CD4-positive, CD25-positive, alpha-beta regulatory T cell (primary cell): ENCODE measurements at places on chromosomes 3 and 15. TPM values are rescaled to one million over a fixed set of nuclear protein-coding genes. Genes with fewer than 3 reads are reported as not detected.

Gene SYNPR
- not detected for total RNA-seq

DNA sequence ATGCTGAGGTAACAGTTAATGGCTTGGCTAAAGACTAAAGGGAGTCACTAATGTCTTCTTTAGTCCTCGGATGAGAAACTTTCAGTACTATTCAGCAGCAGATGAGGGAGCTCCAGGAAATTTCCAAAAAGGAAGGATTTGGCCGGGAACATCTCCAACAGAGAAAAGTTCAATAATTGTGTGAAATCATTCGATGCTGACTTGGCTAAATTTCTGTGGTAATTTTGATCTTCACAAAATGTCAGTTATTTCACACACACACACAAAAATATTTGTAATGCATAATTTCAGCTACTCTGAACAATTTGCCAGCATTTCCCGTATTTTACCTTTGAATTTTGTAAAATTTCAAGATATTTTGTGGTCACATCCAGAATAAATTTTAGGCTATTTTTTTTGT is 462.8 kb upstream of the MDFIC2 start:
- no peak for DNase-seq

GRCh38 chr3:149480326-149481017 is 6.0 kb downstream of the TM4SF4 start:
- DNase-seq: no peak

DNA sequence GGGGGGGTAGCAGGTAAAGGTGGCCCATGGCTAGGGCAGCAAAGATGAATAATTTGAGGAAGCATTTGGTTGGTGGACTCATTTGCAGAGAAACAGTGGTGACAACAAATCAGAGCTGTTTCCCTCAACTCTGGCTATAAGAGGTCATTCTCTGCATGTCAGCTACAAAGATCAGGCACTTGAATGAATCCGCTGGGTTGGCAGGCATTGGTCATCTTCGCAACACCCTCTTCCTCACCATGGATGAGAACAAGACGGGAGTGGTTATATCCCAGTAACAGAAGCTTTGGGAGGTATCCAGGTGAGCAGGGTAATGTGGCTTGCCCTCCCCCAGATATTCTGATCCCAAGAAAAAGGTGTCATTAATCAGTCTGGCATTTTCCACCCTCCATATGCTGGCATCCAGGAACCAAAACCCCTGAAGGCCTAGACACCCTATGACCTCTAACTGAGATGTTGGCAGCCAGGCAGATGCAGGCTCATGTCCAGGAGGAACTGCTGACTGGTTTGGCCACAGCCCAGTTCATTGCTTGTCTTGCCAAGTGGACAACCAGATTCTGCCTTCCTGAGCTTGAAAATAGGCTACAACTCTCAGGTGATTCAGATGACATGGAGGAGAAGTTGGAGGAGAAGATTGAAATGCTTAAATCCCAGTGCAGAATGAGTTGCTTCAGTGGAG is 108.9 kb upstream of the TRIM42 start:
- DNase-seq: no peak

- no peak for DNase-seq
Measured at GRCh38 chr3:48084929-48085328, 68.7 kb upstream of the MAP4 start.

DNA sequence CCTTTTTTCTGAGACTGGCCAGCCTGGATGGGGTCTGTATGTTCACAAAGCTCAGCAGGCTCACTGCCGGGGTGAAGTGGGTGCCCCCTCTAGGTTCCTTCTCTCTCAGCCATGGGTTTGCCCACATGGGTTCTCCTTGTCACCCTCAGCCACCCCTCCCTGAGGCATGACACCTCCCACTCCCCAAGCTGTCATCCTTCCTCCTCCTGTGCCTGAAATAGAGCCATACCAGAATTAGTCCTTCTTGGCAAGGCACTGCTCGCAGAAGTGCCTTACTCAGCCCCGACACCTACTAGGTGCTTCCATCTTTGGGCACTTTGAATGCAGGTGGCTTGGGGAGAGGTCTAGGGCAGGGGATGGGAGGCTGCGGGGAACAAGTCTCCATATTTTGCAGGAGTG is 62.9 kb upstream of the SEC13 start:
- no peak for DNase-seq

DNA sequence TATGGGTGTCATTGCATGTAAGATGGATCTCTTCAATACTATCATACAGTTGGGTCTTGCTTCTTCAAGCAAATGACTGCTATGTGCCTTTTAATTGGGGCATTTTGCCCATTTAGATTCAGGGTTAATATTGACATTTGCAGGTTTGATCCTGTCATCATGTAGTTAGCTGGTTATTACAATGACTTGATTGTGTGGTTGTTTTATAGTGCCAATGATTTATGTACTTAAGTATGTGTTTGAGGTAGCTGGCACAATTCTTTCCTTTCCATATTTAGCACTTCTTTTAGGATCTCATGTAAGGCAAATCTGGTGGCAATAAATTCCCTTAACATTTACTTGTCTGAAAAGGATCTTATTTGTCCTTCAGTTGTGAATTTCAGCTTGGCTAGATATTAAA is 267.5 kb downstream of the VGLL3 start:
- DNase-seq: no peak

DNA sequence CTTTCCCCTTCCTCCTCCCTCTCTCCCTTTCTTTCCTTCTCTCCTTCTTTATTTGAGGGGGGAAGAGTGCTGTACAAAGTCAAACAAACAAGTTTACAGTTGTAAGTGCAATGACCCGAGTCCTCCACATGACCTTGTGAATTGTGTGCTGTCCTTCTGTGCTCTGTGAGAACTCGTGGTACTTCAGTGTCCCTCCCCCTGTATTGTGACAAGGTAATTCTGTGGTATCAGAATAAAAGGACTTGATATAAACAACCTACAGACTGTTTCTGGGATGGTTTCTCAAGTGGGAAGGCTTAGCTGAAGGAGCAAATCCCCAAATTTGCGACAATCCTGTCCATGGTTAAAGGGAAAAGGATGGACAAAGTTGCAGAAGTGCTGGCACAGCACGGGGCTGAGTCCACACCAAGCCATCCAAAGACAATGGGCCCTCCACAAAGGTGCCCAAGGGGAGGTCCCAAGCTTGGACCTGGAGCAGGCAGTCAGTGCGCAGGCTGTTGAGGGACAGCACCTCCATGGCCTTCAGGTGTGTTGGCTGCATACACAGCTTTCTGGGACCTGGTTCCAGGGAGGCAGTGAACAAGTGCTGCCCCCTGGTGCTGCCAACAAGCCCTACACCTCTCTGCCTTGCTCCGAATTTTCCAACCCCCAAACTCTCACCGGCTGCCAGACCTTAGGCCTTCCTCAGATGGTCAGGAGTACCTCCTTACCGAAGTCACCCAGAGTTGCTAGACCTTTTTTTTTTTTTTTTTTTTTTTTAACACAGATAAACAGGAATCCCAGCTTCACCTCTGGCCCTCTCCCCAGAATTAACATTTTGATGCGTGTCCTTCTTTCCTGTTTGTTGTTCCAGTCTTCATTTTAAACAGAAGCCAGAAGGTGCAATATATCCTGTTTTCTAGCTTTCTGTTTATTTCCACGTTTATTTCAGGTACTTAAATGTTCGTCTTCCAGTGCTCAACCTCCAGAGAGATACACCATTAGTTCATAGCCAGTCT is 2.6 kb upstream of the APEH start:
- peak; percentile 53 for DNase-seq

- DNase-seq: no peak
Measured at GRCh38 chr3:38541806-38542205, 45.7 kb downstream of the EXOG start.

DNA sequence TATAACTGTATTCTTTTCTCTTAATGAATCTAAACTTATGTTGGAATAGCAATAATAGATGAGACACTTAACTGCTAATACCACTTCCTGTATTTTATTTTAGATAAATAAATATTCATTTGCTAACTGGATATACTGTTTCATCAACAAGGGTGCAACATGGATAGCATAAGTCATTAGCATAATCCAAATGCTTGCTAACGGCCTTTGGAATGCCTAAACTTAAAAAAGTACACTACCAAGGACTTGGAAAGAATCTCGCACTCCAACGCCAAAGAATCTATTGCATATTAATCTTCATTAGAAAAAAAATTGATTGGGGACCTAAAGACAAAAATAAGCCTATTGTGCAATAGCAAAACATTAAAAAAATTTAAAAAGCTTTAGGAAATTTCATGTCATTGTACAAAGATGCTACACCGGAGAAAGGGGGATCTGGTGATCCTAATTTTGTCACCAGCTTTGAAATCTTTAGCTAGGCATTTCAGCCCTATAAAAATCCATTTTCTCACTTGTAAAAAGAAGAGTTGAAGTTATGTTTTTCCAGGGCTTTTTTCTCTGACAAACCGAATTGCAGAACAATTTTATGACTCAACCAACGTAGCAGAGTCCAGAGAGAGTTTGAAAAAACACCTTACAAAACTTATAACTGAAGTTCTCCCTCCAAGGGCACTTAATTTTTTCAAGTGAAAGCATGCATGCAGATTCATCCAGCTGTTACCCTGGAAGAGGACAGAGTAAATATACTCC is 4.1 kb downstream of the VGLL3 start:
- no peak for DNase-seq

DNA sequence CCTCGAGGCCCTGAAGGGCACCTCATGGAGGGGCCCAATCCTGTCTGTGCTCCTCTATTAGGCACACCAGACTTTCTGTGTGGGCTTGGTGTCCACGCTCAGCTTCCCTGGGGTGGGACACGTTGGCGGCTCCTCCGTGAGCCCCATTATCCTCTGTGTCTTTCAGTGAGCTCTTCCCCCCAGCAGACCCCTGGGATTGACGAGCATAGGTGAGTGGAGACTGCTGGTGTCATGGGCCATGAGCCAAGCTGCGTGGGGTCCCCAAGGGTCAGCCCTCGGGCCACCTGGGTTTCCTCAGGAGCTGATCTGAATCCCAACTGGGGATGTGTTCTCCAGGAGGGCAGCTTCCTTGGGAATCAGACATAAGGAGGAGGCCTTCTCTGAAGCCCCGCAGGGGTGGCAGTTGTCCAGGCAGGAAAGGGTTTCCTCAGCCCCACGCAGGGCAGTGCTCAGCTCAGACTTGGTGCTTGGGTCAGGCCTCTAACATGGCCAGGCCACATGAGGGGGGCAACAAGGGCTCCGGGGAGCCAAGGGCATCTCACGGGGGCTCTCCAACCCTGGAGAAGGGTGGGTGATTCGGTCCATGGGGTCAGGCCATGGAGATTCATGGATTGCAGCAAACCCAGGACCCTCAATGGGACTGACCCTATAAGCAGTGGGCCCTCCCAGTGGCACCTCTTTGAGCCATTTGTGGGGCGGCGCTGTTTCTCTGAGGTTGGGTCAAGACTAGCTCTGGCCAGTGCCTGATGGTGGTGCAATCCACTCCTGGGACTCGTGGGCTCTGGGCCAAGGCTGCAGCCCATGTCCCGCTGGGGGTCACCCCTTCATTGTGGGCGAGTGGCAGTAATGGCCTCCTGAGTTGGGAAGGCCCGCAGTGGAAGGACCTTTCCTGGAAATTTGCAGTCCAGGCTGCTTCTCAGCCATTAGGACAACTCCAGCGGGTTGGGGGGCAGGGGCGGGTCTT is 222.5 kb downstream of the SNRPN start:
- DNase-seq: no peak

GRCh38 chr3:121566773-121567172 is 976 bp upstream of the ARGFX start:
- no peak for DNase-seq

DNA sequence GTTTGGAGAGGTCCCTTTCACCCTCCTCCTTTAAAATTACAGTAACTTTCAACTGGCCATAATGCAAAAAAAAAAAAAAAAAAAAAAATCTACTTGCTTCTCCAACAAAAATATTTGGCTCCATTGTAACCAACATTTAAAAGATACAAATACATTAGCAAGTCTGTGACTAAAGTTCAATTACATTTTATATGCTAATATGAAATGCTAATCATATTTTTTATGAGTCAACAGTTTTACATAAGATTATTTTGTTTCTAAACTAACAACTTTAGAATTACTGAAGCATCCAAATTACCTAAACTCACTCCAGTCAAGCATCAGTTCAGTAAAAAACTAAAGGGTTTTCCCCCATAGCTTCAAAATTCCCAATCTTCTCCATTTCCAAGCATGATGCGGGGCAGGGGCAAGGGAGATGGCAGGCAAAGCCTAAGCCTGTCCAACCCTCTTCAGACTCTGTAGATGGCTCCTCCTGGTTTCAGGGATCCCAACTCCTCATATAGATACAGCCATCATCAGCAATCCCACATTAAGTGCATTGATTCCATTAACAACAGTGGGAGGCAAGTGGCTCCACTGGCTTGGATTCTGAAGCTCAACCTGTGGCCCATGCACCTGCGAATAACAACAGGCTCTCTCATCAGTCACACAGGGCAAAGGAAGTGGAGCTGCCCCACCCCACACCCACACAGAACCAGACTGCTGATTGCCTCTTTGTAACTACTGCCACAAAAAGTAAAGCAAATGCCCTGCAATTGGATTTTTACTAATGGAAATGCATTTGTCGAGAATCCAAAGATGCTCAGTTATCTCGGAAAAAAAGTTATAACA is 15.0 kb downstream of the SFMBT1 start:
- DNase-seq: peak; percentile 53

DNA sequence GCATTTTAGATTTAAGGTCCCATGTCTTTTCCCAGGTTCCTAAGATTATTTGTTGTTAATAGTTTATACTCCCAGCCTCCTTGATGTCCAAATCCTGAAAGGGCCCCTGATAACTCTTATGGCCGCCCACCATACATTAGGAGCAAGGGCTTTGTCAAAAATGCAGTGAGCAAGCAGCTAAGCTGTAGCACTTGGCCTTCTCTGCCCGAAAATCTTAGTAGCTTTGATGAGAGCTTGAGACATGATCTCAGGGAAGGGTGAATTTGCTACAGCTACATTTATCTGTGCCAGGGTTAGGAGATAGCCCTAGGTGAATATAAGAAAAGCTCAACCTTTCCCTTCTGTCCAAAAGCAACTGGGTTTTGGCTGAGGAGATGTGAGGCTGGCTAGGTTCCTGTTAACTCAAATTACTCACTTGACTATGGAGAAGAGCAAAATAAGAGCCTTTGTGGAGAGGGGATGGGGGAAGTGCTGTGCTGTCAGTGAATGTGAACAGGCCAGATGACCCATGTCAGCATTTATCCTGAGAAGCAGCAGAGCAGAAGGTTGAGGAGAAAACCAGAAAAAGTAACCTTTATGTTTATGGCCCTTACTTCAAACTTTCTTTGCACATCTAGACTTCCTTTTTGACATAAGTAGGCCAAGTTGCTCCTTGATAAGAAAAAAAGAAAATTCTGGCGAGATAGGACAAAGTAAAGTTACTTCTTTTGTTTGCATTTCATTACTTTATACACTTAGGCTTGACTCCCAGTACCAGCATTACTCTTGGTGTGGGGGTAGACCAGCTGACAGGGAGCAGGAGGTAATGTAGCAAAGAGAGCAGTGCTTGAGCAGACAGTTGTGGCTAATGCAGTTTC is 21.1 kb downstream of the MAPK6 start:
- no peak for DNase-seq

GRCh38 chr3:158810823-158811724 is 9.2 kb downstream of the MFSD1 start:
- DNase-seq: no peak

DNA sequence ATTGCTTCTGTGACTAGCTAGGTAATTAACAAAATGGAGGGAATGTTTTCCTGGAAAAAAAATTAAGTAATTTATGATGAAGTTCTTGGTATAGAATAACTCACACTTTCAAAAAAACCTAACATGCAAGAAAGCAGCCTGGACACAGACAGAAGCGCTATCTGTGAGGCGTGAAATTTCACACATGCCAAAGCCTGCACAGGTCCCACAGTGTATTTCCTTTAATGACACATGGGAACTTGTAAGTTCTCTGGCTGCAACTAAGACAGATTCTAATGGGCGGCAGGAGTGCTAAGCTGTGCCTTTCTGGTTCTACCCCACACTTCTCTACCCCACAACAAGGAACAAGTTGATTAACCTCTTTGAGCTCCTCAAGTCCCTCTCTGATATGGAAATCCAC is 84.9 kb upstream of the NEO1 start:
- no peak for DNase-seq

GRCh38 chr15:99167201-99167600 is 62.3 kb downstream of the SYNM start:
- no peak for DNase-seq
